ENCODE measurements at places on chromosomes 4 and X. TPM values are rescaled to one million over a fixed set of nuclear protein-coding genes. Genes with fewer than 3 reads are reported as not detected.

Gene QDPR
- 15.2 TPM for total RNA-seq

GRCh38 chrX:72100824-72101351 is 30.8 kb downstream of the RTL5 start:
- DNase-seq = no peak

Gene NFKB1
- total RNA-seq = 29.0 TPM

GRCh38 chrX:100747090-100747489 is 15.2 kb upstream of the SYTL4 start:
- DNase-seq = no peak

DNA sequence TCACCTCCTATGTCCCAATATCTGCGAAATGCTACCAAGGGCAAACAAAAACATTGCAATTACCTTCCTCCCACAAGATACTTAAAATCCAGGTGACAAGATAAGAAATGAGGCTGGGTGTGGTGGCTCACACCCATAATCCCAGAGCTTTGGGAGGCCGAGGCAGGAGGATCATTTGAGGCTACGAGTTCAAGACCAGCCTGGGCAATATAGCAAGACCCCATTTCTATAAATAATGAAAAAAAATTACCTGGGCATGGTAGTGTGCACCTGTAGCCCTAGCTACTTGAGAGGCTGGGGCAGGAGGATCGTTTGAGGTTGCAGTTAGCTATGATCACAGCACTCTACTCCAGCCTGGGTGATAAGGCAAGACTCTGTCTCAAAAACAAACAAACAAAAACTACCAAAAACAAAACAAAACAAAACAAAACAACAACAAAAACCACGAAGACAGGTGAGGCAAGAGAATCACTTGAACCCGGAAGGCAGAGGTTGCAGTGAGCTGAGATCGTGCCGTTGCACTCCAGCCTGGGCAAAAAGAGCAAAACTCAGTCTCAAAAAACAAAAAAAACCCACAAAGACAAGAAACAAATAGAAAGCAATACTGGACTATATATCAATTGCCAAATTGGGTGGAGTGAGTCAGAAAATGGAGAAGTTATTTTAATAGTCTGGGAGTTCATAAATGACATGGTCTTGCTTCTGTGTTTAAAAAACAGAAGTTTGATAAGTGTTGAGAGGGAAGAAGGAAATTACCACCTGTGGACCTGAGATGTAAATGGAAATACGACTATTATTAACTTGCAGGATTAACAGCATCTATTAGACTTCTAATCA is 176.5 kb downstream of the FBXW7 start:
- DNase-seq = no peak

- no peak for DNase-seq
These were observed 59.0 kb upstream of the VCX3B start for GRCh38 chrX:8405631-8406030.

Gene GAGE12E
- not detected for total RNA-seq

DNA sequence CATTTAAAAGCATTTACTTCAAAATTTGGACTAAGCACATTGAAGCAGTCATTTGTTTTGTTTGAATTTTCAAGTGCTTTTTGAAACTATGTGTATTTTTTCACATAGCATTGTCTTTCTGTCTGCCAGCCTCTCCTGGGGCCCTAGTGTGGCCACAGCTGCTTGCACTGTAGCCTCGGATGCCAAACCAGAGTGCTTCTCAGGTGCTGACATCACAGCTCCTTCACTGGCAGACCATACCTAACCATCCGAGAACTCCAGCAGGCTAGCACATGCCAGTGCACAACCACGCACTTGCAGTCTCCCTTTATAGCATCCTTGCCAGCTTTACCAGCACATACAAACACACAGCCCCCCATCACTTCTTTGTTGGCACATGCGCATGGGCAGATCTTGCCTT is 1019.7 kb downstream of the STPG2 start:
- DNase-seq = no peak

- DNase-seq = no peak
These were observed 321.0 kb downstream of the OPHN1 start for GRCh38 chrX:68112321-68112720.

DNA sequence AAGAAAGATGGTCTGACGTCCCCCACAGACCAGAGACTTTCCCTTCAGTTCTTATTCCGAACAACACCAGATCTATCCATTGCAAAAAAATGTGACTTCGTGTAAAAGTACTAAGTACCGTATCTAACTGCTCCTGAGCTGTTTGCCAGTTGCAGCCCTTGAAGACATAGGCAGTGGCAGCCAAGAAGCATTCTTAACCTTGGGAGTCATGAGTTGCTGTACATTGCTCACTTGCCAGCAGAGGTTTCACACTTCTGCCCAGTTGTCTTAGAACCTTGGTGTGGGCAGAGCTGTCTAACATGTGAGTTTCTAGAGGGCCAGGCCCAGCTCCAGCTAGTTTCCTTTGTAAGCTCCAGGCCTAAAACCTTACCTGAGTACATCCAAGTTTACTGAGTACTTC is 10.5 kb upstream of the CHRDL1 start:
- no peak for DNase-seq

GRCh38 chrX:151793886-151794285 is 59.3 kb downstream of the CNGA2 start:
- DNase-seq = no peak

Gene HEPH
- 0.08 TPM for total RNA-seq

Gene SCML2
- total RNA-seq = 7.1 TPM

DNA sequence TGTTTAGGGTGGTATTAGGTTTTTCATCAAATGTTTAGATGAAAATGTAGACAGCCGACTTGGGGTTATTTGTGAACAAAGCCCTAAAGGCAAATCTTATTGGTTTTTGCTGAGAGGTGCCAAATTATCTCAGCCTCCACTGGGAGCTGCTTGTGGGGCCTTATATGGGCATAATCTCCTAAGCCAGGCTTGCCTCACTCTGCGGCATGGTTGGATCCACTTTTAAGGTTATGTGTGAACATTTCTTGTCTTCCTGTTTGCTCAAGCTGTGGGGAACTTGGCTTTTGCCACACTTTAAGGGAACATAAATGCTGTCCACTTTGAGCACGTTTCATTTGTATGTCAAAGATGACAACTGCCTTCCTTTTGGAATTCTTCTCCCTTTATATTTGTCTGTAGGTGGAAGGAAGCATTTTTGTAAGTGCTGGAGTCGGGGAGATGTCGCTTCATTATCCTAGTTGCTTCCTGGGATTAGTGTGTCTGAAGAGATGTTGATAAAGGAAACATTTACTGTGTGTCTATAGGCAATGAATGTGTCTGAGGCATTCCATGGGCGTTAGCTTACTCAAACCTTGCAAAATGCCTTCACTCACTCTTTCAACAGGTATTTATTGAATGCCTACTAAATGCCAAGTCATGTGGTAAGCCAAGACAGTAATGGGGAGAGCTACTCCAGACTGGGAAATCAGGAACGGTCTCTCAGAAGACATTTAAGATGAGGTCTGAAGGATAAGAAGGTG is 78.3 kb downstream of the SLC9A6 start:
- DNase-seq = no peak

DNA sequence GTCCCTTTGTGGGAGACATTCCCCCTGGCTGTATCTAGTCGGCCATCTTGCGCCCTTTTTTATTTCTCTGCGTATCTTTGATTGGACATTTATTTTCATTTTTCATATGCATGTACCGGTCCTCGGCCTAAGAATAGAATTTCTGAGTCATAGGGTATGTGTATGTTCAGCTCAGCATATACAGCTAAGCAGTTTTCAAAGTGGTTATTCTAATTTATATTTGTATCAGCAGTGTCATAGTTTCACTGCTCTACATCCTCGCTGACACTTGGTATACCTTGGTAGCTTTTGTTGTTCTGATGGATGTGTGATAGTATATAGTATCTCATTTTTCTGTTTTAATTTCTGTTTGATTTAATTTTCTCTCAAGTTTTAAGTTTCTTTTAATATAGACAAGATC is 38.7 kb downstream of the BEX3 start:
- no peak for DNase-seq

Gene PJA1
- 11.8 TPM for total RNA-seq

Gene ESX1
- 2.8 TPM for total RNA-seq

GRCh38 chr4:101699441-101700124 is 90.9 kb upstream of the BANK1 start:
- no peak for DNase-seq

- DNase-seq = no peak
These were observed 33.4 kb downstream of the PJA1 start for GRCh38 chrX:69131886-69132285.

DNA sequence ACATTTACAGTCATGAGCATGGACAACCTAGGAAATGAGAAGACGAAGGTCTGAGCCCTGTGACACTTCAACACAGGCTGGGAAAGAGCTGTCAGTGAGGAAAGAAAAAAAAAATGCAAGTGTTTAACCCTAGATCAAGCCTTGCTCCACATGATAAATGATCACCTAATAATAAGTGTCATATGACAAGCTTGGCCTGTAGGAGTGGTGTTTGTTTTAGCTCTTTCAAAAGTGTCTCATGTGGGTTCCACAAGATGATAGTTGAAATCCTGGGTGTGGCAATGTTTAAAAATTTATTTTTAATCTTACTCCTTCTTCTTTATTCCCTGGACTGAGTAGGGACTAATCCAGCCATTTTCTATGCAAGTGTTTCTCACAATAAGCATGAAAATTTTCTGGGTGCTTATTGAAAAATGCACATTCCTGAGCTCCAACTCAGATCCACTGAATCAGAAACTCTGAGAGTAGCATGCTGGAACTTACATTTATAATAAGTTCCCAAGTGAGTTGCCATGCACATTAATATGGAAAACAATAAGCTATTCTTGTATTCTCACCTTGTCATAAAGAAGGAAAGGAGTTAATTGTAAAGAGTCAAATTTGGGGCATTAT is 138.3 kb downstream of the AREG start:
- no peak for DNase-seq

GRCh38 chr4:185071236-185071811 is 53.0 kb downstream of the HELT start:
- DNase-seq = no peak

- no peak for DNase-seq
These were observed at the start of gene TBX22 for GRCh38 chrX:80014141-80014940. Gene TBX22 (plus strand): TSS chrX:80014753. CDS start chrX:80022270, 7,517 bp downstream.

GRCh38 chrX:139642241-139642927 is 65.6 kb downstream of the MCF2 start:
- DNase-seq = no peak

- no peak for DNase-seq
These were observed 28.5 kb downstream of the SASH3 start for GRCh38 chrX:129808158-129808828.

- no peak for DNase-seq
These were observed at the start of gene EVC for GRCh38 chr4:5710961-5711478. Gene EVC (plus strand): TSS chr4:5711201. CDS start chr4:5711381, 180 bp downstream.

- no peak for DNase-seq
These were observed 50.2 kb upstream of the C1GALT1C1 start for GRCh38 chrX:120680090-120680489.

Gene DMRTC1
- 0.31 TPM for total RNA-seq

DNA sequence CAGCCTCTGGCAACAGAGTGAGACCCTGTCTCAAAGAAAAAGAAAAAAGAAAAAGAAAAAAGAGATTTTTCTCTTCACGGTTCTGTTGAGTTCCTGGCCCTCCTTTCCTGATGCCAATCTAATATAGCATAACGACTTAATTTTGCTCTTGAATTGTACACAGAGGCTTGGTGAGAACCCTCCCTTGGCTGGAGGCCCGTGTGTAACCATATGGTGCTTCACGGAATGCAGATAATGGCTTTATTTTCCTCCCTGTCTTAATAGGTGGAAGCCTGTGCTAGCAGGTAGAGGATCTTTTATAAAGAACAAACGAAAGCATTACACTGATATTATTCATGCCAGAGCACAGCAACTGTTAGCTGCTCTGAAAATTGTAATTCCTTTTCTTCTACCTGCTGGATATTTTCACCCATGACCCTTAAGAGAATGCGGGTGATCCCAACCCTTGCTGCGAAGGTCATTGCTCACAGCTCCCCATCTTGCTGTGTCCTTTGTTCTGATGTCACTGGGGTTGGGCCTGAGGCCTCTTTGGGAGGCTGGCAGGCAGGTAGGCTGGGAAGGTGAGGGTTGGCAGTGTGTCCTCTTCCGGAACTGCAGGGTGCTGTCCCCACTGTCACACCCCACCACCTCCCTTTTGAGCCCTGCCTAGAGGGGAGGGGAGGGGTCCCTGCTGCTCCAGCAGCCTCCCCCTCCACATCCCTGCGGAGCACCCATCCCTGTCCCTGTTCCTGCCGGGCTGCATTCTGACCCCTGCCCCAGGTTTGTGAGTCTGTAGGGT is 83.8 kb upstream of the STOX2 start:
- no peak for DNase-seq

GRCh38 chr4:6420036-6420435 is 52.4 kb downstream of the PPP2R2C start:
- DNase-seq = no peak
